ENCODE measurements at places on chromosomes 12 and 14.

GRCh38 chr14:71659159-71659558 is 273.1 kb upstream of the RGS6 start:
- DNase-seq = no peak

DNA sequence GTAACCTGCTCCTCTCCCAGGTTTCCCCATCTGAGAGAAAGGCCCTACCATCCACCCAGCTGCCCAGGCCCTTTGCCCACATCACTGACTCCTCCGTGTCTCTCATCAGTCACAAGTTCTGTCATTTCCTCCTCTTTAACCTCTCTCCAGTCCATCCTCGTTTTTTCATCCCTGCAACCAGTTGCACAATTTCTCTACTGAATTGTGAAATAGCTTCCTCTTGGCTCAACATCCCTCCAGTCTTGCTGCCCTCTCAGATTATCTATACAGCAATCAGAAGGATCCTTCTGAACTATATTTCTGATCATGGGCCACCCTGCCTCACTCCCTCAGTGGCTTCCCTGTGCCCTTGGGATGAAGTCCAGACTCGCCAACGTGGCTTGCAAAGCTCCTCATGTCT is 6.8 kb downstream of the FAM161B start:
- DNase-seq = no peak

- no peak for DNase-seq
These were observed 6.5 kb downstream of the KRT86 start for GRCh38 chr12:52280796-52281560.

GRCh38 chr12:47770086-47770726 is 2.8 kb upstream of the SLC48A1 start:
- no peak for DNase-seq

GRCh38 chr14:20696764-20697163 is 8.2 kb downstream of the ANG start:
- no peak for DNase-seq

- DNase-seq = no peak
These were observed 270.9 kb downstream of the ALX1 start for GRCh38 chr12:85550924-85551323.

Measured in activated effector memory CD4-positive, alpha-beta T cell treated with anti-CD3 and anti-CD28 coated beads, Interleukin-2, amount 50 U/mL, for 16 hours (primary cell).